ENCODE measurements at places on chromosomes 1 and 21. TPM values are rescaled to one million over a fixed set of nuclear protein-coding genes. Genes with fewer than 3 reads are reported as not detected.

DNA sequence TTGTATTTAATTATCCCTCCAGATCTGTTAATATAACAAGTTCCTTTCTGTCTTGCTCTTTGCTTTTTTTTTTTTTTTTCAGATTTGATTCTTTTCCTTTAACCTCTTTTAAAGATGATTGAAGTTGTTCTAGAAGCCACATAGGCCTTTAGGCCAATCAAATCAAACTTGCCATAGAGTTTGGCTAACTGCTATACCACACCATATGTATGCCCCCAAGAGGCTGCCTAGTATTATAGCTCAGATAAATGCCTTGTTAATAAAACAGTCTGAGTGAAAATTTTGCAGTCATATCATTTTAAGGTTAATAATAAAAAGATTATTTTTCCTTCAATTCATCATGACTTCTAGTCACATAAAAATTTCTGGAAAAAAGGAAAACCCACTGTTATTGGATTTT, 696.0 kb upstream of the CHRM3 start:
- DNase-seq = no peak

DNA sequence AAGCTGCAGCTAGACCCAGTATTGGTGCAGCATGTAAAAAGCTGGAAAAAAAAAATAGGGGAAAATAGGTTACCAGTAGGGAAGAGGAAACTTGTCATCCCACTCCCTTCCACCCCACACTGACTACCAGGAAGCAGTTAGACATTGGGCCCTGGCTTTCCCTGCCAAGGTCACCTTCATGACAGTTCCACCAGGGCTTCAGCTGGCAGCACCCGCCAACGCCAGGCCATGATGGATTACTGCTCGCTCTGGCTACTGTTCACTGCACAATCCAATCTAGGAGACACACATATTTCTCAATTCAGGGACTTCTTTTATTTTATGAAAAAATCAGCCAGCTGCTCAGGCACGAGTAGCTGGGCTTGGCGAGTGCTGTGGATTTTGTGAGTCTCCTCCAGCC, 127.7 kb downstream of the DMRTA2 start:
- no peak for DNase-seq

DNA sequence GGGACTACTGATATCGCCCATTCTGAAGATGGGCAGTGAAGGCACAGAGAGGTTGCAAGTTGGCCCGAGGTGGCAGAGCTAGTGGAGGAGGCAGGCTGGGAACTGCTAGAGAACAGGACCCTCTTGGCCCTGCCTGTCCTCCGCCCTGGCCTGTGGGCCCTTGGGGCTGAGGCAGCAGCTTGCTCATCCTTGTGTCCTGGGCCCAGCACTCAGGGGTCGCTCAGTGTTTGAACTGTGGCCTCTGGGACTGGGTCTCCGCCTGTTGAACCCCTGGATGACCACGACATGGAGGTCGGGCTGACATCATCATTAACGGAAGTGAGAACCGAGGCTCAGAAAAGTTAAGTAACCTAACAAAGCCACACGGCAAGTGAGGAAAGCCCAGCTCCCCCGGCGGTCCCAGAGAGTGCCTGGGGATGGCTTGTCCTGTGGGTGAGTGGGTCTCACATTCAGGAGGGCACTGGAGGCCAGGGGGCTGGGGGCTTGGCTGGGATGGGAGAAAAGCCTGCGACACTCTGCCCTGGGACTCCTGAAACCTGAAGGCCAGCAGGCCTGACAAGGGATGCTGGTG, 23.0 kb upstream of the DDOST start:
- DNase-seq = no peak

DNA sequence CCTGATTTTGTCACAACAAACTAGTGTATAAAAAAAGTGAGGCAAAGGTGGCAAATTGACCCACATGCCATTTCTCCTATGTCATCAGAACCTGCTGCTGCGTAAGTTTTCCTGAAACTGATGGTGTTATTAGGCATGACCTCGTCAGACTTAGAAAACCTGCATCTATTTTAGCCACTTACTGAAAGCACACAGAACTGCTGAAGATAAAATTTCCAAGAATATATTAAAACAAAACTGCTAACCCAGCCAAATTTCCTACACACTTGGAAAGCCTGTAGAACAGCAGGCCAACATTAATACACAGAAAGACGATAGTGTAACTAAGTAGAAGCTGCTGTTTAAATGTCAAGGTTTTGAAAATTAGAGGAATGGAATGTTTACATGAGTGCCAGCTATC, 674.5 kb upstream of the CXADR start:
- DNase-seq = no peak

DNA sequence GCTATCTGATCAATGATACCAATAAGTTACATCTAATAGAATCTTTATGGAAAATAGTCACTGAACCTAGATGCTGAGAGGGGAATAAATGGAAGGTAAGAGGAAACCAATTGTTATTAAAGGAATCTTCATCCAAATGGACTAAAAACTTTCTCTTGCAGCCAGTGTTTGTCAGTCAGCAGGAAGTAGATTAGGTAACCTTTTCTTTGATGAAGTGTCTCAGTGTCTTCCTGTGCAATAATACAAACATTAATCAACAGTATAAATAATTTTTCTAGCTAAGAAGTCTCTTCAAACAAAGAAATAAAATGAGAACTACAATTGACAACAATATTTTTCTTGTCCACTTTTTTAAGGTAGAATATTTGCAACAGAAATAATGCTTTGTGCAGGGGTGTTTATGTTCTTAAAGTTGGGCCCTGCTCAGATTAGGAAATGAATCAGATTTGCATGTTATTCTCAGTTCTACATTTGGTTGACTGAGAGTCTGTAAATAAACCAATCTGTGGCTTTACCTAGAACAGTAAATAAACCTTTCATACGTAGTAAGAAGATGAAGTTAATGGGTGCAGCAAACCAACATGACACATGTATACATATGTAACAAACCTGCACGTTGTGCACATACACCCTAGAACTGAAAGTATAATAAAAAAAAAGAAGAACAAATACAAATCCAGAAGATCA, 391.4 kb downstream of the MRPL39 start:
- DNase-seq = no peak

GRCh38 chr1:156689035-156689952, 12.1 kb upstream of the NES start:
- no peak for DNase-seq

GRCh38 chr1:105641407-105641806, 1415.1 kb upstream of the PRMT6 start:
- no peak for DNase-seq

- no peak for DNase-seq
These were observed 301.8 kb downstream of the BRINP2 start for GRCh38 chr1:177472567-177472966.

- no peak for DNase-seq
These were observed 4.3 kb downstream of the ZNF326 start for GRCh38 chr1:89999208-89999607.

DNA sequence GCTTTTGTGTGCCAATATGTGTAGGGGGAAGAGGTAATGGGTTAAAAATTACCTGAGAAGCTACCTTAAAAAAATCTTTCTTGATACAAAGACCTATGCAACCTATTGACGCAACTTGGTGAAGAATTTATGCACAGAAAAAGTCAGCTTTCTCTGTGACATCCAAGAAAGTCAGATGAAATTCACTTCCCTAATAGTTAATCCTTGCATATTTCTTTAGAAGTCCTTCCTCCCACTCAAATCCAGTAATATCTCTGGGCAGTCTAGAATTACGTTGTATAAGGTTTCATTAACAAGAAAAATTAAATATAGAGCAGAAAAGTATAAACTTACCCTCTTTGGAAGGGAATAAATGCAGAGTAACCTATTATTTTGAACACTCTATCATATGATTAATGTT, 2.9 kb downstream of the UBAP2L start:
- no peak for DNase-seq

DNA sequence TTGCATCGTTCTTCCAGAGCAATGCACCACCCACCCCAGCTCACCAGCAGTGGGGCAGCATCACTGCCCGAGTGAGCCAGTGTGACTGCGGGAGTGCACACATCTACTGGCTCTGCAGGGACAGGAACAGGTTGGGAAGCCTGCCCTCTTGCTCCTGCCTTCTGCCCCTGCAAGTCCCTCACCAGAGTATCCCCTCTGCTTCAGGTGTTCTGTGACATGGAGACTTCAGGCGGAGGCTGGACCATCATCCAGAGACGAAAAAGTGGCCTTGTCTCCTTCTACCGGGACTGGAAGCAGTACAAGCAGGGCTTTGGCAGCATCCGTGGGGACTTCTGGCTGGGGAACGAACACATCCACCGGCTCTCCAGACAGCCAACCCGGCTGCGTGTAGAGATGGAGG, 4.2 kb downstream of the ANGPTL7 start:
- no peak for DNase-seq

- DNase-seq = peak; percentile 14
These were observed 111.5 kb downstream of the CCDC185 start for GRCh38 chr1:223504741-223505140.

DNA sequence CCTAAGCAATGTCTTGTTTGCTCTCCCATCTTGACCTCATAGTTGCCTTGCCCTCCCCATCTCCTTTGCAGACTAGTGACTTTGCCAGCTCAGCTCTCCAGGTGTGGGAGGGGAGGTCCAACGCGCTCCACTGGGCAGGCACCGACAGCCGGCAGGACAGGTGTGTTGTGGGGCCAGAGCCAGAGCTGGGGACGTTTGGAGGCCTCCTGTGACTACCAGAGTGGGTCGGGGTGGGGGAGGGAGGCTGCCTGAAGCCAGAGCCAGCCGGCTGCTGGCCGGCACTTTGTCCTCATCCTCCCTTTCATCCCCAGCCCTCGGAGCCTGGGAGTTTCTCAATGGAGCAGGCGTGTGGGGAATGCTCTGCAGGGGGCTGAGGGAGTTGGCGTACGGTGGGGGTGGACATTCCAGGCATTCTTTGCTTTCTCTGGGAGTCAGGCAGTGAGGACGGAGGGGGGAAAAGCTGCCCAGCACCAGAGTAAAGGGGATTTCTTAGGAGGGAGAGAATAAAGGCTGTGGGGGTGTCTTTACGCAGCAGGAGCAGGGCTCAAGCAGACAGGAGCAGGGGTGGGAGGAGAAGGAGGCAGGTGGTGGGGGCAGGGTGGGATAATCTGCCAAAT, 20.2 kb downstream of the NUAK2 start:
- DNase-seq = peak; percentile 77

DNA sequence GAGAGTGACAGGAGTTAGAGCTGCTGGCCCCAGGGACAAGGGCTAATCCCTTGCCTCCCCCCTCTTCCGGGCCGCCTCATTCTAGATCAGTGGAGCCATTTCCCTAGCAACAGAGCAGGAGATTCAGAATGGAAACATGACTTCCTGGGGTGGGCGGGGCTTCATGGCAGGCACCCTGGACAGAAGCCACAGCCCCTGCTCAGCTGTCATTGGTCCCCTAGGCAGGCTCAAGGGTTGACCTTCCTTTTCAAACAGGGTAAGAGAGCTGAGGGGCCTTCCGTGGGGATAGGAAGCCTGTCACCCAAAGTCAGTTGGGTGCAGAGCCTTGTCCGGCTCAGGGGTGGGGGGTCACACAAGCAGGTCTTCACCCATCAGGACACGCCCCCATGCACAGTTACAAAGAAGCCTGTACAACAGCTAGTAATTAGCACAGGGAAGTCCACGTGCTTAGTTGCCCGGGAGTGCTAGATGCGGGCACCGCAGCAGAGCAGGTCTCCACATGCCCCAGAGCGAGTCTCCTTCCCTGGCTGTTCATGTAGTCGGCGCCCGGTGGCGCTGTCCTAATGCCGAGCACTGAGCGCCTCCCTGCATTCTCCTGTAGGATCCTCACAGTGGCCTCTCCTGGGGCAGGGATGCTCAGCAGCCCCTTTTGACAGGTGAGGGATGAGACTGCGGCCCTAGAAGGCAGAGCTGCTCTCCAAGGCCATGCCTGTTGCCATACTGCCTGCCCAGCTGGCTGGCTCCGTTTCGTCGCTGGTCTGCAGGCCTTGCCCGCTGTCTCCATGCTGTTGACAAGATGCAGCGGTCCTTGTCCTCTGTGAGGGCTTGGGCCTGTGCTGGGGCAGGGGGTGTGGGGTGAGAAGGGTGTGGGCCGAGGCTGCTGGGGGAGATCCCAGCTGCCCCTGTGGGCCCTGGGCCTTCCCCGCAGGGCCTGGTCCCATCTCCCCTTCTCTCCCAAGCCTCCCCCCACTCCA, 5.1 kb downstream of the TMEM201 start:
- no peak for DNase-seq

DNA sequence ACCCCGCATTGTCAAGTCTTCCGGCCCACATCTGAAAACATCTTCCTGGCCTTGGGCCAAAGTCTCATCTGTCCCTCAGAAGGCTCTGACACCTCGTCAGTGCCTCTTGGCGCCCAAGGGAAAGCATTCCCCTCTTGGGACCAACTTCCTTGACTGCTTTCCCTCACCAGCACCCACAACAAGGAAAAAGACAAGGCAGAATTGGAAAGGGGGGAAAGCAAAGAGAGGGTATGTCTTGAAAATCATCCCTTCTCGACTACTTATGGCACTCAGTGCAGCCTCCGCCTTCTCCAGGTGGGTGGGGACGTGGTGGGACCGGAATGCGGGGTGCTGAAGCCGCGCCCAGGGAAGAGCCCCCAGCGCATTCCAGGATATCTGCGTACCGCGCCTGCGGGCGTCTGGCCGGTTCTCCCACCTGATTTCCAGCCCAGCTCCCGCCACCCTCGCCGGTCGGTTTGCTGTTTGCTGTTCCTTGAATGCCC, 554 bp upstream of the SLC39A1 start:
- no peak for DNase-seq

DNA sequence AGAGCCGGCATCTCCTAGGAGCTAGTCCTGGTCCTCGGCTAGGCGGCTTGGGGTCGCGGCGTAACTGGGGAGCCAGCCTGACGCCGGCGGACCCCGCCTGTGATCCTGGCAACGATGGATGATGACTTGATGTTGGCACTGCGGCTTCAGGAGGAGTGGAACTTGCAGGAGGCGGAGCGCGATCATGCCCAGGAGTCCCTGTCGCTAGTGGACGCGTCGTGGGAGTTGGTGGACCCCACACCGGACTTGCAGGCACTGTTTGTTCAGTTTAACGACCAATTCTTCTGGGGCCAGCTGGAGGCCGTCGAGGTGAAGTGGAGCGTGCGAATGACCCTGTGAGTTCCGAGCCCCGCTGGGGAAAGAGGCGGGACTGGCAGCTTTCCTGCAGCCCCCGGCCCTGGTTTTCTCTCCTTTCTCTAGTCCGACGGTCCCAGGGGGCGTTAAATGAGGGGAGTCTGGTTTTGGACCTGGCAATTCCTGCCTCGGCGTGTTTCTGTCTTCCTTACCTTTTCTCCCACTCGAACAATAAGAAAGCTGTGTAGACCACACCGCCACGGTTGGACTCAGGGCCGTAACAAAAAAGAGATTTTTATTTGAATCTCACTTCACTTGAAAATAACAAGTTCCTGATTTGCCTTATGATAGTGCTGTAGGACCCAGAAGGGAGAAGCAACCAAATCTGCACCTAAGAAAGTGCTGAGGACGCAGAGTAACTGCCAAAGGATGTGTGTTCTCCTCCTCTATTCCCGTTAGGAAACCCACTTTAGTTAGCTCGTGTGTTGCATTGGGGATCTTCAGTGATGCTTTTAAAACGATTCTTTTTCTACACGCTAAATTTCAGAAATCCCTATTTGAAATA, at the start of gene SPRTN:
TSS of gene SPRTN (plus strand) at position 24 of the 859 bp plus-strand sequence. CDS start at position 115, 91 bp downstream.
- no peak for DNase-seq

GRCh38 chr1:214019499-214019898, 31.7 kb downstream of the PROX1 start:
- no peak for DNase-seq

- no peak for DNase-seq
These were observed 501.6 kb downstream of the NPHP4 start for GRCh38 chr1:5490635-5491034.

- DNase-seq = no peak
These were observed 125.4 kb upstream of the VAMP3 start for GRCh38 chr1:7645751-7646048.

The LENEP gene
- 1.4 TPM for polyA plus RNA-seq

The GBP6 gene
- polyA plus RNA-seq = 0.05 TPM

The MTARC2 gene
- polyA plus RNA-seq = 54.4 TPM

The LRRC53 gene
- not detected for polyA plus RNA-seq

The PTPRU gene
- 19.2 TPM for polyA plus RNA-seq

The LCE3D gene
- polyA plus RNA-seq = not detected

The SPRR2G gene
- not detected for polyA plus RNA-seq

Data from left renal cortex interstitium (tissue), 4 donors.